Occipital lobe (tissue), 3 donors: ENCODE measurements at places on chromosomes 13 and 19. TPM values are rescaled to one million over a fixed set of nuclear protein-coding genes. Genes with fewer than 3 reads are reported as not detected.

DNA sequence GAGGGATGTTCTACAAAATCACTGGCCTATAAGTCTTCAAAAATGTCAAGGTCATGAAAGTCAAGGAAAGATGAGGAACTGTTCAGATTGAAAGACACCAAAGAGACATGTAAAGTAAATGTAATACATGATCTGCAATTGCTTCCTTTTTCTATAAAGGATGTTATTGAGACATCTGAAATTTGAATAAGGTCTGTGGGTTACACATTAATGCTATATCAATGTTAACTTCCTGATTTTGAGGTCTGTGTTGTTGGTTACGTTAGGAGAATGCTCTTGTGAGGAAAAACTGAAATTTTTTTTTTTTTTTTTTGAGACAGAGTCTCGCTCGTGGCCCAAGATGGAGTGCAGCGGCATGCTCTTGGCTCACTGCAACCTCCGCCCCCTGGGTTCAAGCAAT is 197.4 kb downstream of the RGCC start:
- no peak for DNase-seq

GRCh38 chr13:90538063-90538462 is 809.4 kb upstream of the MIR17HG start:
- no peak for DNase-seq

GRCh38 chr13:48859272-48860105 is 116.2 kb upstream of the FNDC3A start:
- no peak for DNase-seq

DNA sequence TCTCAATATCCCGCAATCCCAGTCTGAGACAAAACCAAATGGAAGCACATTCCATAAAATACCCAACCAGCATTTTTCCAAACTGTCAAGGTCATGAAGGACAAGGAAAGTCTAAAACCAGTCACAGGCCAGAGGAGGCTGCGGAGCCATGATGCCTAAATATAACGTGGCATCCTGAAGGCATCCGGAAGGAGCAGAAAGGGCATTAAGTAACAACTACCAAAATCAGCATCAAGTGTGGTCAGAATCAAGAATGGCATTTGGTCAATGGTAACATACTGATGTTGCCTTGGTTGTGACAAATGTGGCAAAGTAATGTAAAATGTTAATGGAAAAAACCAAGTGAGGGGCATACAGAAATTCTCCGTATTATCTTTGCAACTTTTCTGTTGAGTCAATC is 3.5 kb upstream of the ATF5 start:
- no peak for DNase-seq

DNA sequence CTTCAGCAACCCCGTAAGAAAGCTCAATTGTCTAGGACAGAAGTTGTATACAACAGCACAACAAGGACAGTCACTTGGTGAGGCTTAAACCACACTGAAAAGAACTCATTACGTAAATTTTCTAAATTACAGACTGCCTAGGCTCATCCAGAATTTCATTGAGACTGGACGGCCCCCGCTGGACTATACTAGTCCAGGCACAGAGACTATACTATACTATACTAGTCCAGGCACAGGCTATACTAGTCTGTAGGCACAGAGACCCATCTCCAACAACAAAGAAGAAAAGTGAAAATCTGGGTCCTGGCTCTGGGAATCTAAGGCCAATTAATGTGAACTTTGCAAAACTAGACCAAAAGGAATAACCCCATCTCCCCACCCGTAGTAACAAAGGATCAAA is 700 bp downstream of the ZNF816 start:
- no peak for DNase-seq

- no peak for DNase-seq
Observed at GRCh38 chr19:35351411-35352176, 3.9 kb downstream of the FFAR1 start.

CEACAM16 gene
- not detected for total RNA-seq

CPB2 gene
- not detected for total RNA-seq

POGLUT2 gene
- 11.5 TPM for total RNA-seq
